Urothelium cell line (cell line): ENCODE measurements at places on chromosomes 11 and 22.

DNA sequence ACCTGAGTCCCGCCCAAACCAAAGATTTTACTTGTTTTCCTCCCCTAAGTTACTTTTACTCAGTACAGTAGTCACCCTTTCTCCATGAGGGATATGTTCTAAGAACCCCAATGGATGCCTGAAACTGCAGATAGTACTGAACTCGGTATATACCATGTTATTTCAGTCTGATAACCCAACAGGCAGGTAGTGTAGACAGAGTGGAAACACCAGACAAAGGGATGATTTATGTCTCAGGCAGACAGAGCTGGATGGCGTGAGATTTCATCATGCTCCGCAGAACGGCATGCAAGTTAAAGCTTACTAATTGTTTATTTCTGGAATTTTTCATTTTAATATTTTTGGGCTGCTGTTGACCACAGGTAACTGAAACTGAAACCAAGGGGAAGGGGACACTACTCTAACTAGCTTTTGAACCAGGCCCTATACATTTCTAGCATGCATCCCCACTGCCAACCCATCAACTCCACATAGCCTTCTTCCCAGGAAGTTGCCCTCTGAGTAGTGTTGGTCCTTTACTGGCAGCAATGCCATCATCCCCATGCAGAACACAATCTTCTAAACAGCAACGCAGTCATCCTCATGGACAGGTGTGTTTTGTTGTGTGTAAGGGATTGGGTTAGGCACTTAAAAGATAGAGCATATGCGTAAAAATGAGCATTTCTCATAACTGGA lies 27.7 kb downstream of the CSRP3 start:
- no peak for DNase-seq

DNA sequence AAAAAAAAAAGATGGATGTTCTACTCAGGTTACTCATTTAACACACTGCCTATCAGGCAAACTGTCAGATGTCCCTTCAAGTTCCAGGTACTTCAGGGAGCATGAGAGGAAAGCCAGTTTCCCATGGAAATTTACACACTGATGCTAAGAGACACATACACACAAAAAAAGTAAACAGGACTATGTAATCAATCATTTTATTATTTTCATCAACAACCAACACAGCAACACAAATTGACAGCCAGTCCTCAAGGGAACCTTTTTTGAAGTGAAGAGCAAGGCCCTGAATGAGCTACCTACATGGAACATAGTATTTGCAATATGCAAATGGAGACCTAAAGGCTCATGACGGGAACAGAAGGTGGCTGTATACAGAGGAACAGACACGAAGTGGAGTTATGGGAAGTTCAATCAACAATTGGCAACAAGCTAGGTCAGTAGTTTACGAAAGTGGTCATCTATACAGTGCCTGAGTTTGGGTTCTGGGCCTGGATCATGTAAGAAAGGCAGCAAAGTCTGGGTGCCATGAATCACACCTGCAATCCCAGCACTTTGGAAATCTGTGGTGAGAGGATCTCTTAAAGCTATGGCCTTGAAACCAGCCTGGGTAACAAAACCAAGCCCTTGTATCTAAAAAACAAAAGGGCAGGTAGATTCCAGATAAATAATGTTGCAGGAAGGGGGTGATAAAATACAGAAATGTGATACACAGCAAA lies 12.6 kb upstream of the WDR74 start:
- no peak for DNase-seq

GRCh38 chr22:11307998-11308397 lies 4220.0 kb upstream of the OR11H1 start:
- DNase-seq = no peak

DNA sequence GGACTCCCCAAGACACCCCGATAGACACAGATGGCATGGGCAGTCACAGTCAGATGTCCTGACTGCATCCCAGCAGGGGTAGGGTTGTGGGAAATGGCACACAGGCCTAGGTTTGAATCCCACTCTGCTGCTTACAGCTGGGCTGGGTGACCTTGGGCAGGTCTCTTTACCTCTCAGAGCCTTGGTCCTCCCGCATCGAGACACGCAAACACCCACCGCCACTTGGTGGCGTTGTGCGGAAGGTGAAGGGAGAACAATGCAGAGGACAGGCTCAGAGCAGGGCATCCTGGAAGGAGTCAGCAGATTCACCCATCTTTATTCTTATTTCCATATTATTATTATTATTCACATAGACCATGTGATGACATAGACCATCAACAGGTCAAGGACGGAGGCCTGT lies 140.5 kb downstream of the MIAT start:
- peak; percentile 68 for DNase-seq

DNA sequence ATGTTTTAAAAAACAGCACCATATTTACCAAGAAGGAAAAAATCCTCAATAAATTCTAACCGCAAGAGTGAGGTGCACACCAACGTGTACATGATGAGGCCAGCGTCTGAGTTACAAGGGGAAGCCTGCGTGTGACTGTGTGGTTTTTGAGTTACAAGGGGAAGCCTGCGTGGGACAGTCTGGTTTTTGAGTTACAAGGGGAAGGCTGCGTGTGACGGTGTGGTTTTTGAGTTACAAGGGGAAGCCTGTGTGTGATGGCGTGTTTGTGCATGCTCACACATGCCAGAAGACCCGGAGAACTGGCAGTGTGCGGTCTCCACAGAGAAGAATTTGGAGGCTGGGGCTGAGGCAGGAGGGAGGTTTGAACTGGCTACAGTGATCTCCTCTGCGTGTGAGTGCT lies 1376.4 kb downstream of the TBC1D22A start:
- DNase-seq = no peak

GRCh38 chr11:106821291-106821690 lies 197.0 kb downstream of the GUCY1A2 start:
- no peak for DNase-seq

DNA sequence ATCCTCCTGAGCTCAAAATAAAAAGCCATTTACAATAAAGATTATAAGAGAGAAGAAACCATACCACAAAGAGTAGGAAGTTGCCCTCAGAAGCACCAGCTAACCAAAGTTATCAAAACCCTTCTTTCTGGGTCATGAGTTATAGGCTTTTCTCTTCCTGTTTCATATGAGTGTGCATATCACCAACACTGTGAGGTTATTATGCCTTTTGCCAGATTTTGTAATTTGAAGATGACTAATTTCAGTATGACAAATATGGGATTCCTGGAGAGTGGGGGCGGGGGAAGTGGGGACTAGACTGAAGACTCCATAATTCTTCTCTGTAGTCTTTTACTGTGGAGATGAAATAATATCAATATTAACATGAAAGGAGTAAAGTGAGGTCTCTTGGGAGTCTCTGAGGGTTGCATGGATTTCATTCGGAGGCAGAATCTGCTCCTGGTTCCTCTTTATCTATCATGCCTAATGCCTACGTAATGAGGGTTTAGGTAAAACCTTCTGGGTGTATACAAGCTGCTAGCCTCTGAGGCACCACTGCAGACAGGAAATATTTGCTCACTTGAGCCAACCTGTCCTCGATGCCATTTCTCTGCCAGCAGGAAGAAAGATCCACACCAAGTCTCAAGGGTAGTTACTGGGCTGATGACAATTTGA lies 2.1 kb downstream of the LPXN start:
- peak; percentile 43 for DNase-seq

DNA sequence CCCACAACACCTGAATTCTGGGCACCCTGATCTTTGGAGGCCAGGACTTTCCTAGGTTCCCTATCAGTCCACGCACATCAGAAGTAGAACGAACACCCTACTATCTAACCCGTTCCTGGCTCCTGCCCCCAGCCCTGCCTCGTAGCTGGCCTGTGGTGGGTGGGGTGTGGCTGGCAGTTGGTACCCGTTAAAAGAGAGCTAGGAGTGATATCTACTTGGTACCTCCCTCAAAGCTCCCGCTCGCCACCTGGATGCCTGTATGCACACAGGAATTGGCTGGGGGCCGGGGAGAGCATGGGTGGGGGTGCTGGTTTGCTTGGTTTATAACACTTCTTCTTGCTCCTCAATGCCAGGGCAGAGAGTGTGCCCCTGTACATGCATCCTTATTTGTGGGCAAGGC lies 14.0 kb upstream of the NECTIN1 start:
- no peak for DNase-seq

GRCh38 chr11:74723511-74723910 lies 7.7 kb downstream of the CHRDL2 start:
- DNase-seq = no peak

DNA sequence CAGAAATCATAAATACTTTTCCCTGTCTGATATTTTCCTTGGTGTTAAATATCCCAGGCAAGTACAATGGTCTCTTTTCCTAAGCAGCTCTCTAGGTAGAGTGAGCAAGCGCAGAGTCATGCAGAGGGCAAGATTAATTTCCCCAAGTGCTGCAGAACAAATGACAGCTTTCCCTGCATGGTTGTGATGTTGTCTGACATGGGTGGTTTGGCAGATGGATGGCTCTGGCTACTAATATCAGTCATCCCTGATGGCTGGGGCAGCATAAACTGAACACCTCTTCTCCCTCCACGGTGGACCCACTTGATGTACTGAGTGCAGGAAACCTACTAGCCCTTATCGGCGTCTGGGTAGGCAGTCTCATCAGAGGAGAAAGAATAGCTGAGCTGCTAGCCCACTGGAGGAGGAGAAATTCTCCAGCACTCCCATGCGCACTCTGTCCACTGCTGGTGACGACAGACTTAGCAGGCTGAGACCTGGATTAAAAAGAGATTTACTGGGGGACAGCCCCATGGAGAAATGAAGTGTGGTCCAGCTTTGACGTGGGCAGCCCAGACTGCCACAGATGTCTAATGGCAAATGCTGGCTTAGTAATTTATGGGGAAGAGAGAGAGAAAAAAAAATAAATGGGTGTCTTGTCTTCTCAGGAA lies 202.9 kb downstream of the DBX1 start:
- DNase-seq = no peak

DNA sequence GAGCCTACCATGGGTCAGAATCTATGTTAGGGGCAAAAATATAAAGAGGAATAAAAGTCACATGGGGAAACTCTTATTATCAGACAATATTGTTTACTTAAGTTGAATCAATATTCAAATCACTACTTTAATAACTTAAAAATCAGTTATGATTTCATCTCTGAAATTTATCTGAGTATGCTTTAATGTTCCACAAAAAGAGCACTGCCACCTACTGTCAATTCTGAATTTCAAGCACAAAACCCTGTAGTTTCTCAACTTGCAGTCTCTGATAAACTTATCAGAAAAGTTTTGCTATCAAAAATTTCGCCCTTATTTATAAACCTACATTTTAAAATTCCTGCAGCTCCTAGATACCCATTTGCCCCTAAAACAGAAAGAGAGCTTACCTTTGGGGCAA lies 47.3 kb downstream of the RDX start:
- no peak for DNase-seq

DNA sequence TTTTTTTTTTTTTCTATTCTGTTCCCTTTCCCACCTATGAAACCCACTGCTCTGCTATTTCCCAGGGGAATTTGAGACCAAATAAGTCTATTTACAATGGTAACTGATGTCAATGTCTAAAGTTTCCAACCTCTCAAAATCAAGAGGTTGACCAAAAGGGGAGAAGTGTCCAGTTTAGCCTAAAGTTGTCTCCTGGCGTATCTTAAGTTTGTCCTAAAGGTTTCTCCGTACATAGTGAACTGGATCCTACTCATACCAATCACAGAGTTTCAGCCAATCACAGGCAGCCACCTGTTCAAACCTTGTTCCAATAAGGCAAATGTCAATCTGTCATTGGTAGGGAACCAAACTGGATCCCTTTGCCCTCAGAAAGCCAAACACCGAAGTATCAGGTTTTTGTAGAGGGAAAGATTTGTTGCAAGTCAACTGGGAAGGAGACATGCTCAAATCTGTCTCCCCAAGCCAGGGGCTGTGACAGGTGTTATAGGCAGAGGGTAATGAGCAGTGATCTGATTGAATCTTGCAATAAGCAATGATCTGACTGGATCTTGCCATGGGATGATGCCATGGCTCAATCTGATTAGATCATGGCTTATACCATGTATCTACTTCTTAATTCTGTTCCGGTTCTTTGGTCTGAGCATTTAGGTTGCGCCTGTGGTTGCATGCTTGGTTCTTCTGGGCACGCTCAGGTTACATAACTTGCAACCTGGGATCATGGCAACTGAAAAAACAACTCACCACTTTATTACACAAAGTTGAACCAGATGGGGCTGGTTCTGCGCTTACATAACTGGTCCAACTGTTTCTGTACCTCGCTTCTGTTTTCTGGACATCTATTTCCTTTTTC lies 1.1 kb upstream of the VPS37C start:
- DNase-seq = peak; percentile 26

GRCh38 chr11:8732748-8733241 lies 50.2 kb downstream of the RPL27A start:
- no peak for DNase-seq

DNA sequence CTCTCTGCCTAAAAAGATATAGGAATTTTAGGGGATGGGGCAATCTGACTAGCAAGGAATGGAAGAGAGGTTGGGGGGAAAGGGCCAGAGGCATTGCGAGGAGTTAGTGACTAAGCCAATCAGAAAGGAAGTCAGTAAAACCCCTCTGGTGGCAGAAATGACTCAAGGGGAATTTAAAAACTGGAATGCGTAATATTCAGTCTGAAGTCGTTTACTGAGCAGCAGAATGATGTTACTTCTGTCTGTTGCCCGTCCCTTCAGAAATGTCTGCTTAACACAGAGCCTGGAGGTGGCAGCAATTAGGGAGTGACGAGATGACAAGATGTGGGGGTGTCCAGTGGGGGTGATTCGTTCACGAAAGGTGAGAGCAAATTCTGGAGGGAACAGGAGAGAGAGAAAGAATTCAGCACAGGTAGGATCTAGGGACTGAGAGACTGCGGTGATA lies 107.7 kb upstream of the CLMP start:
- peak; percentile 21 for DNase-seq

DNA sequence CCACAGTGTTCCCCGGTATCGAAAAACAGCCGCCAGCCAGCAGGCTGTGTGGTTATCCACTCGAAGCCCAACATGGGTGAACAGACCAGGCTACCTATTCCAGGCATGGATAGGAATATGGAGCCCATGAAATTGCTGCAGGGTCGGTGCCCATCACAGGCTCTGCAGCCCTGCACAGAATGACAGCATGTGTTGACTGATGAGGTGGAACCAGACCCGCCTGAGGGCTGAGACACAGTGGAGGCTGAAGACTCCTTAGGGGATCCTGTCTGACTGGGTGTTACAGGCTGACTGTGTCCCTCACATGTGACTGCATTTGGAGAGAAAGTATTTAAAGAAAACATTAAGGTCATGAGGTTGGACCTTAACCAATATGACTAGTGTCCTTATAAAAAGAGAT lies 6.2 kb upstream of the YPEL1 start:
- DNase-seq = no peak

DNA sequence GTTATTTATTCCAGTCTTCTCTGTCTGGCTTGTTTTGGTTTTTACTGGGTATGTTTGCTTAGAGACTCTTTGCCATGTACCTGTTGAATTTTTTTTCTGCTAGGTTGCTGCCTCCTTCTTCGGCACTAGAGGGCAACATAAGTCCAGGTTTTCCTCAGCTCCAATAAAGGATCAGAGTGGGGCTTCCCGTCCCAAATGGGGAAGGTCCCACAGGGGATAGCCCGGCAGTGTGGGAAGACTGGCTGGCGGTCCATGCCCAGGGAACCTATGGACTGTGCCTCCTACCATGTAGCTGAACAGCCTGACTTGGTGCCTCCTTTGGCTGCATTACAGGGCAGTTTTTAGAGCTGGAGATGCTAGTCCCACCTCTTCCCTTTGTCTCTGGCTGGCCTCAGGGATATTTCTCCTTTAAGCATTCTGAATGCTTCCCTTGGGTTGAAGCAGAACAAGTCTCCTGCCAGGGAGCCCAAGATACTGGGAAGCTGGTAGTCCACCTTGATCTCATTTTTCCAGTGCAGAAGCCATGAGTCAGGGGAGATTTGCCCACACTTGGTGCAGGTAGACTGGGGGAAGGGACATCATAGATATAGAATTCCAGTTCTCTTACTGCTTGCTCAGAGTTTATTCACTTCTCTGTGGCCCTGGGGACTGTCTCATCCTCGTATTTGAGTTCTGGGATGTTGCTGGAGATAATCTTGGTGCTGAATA lies 60.2 kb downstream of the BRD1 start:
- peak; percentile 65 for DNase-seq
